Peyer's patch (tissue), 4 donors: ENCODE measurements at places on chromosomes 2 and 18. TPM values are rescaled to one million over a fixed set of nuclear protein-coding genes. Genes with fewer than 3 reads are reported as not detected.

- no peak overlapping the region for H3K27ac ChIP-seq
- DNase-seq = no peak
- H3K4me3 ChIP-seq = no peak overlapping the region
- H3K4me1 ChIP-seq = peaks cover 3% of the 10 kb centered on the region
Measured at GRCh38 chr2:97967931-97968627, 27.7 kb downstream of the TMEM131 start.

GRCh38 chr2:214217599-214217998, 193.3 kb upstream of the VWC2L start:
- no peak overlapping the region for H3K4me3 ChIP-seq
- no peaks in the 10 kb centered on the region for H3K36me3 ChIP-seq
- no peak for DNase-seq
- H3K27me3 ChIP-seq = no peaks in the 10 kb centered on the region

GRCh38 chr2:135709992-135710391, 31.7 kb upstream of the UBXN4 start:
- peak; percentile 66 for DNase-seq
- no peak overlapping the region for H3K4me3 ChIP-seq
- no peaks in the 10 kb centered on the region for H3K27me3 ChIP-seq
- no peaks in the 10 kb centered on the region for H3K36me3 ChIP-seq

- H3K27me3 ChIP-seq = no peaks in the 10 kb centered on the region
- no peak overlapping the region for H3K4me3 ChIP-seq
- DNase-seq = no peak
- H3K36me3 ChIP-seq = no peaks in the 10 kb centered on the region
- H3K27ac ChIP-seq = no peak overlapping the region
Measured at GRCh38 chr2:240614391-240614790, 10.9 kb upstream of the GPR35 start.

- no peak for DNase-seq
- peak overlapping the region; percentile 2 for H3K27ac ChIP-seq
- H3K4me1 ChIP-seq = no peaks in the 10 kb centered on the region
Measured at GRCh38 chr18:3268306-3268705, 6.4 kb downstream of the MYL12B start.

GRCh38 chr18:48944634-48945033, 6.1 kb downstream of the SMAD7 start:
- H3K36me3 ChIP-seq = no peaks in the 10 kb centered on the region
- peaks cover 80% of the 10 kb centered on the region for H3K4me1 ChIP-seq
- DNase-seq = no peak
- no peaks in the 10 kb centered on the region for H3K27me3 ChIP-seq
- peak overlapping the region; percentile 83 for H3K27ac ChIP-seq

STON1 gene
- total RNA-seq = 7.2 TPM

DNA sequence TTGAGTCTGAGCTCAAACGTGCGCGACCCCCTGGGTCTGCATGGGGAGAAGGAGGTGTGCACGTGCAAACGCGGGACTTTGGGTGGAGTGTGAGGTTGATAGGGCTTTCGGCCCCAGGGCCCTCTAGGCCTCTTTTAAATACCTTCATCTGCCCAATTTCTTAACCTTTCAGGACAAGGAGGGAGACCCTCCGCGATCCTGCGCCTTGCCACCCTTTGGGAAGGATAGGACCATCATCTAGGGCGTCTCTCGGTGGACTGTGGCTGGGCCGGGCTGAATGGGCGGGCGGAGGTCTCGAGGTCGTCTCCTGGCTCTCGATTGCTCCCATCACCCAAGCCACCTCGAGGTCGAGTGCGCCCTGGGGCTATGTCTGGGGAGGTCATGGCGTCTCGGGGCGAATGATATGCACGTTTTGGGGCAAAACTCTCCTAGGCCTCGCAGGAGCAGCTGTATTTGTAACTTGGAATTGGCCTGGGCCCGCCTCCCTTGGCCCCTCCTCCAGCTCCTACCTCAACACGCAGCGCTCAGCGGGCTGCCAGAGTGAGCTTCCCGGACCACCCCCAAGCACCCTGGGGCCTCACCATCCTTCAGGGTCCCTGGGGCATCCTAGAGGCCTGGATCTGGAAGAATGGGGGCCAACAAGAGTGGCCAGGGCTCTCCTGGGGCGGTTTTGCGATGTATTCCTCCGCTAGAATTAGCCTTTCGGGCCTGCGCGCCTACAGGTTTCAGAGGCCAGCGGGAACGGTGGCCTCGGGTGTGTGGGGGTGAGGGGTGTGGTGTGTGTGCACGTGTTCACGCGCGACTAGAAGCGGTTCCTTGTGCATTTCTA, 8.7 kb upstream of the SIX3 start:
- DNase-seq = no peak
- no peak overlapping the region for H3K27ac ChIP-seq
- no peaks in the 10 kb centered on the region for H3K27me3 ChIP-seq
- H3K36me3 ChIP-seq = no peaks in the 10 kb centered on the region
- H3K4me3 ChIP-seq = no peak overlapping the region

DNA sequence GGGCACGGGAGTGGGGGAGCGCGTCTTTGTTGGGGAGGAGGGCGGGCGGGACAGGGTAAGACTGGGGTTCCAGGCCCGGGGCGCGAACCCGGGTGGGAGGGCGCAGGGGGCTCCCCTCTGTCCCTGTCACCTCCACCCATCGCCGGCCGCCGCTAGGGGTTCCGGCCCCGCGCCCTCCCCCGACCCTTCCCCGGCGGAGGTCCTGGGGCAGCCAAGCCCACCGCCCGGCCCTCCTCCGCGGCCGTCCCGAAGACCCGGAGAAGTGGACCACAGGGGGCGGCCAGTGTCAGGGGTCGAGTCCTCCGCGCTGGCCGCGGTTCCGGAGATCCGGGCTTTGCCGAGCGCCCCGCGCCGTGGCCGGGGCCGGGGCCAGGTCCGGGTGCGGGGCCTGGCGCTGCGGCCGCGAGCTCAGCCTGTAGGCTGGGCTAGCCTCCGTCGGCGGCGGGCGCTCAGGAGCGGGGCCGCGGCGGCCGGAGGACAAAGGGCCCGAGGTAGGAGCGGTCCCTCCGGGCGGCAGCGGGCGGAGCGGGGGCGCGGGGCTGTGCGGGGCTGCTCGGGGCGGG, 16.6 kb upstream of the E2F6 start:
- no peak for DNase-seq
- H3K4me3 ChIP-seq = peak overlapping the region; percentile 52
- H3K36me3 ChIP-seq = no peaks in the 10 kb centered on the region
- H3K4me1 ChIP-seq = peaks cover 9% of the 10 kb centered on the region
- H3K27ac ChIP-seq = no peak overlapping the region

DNA sequence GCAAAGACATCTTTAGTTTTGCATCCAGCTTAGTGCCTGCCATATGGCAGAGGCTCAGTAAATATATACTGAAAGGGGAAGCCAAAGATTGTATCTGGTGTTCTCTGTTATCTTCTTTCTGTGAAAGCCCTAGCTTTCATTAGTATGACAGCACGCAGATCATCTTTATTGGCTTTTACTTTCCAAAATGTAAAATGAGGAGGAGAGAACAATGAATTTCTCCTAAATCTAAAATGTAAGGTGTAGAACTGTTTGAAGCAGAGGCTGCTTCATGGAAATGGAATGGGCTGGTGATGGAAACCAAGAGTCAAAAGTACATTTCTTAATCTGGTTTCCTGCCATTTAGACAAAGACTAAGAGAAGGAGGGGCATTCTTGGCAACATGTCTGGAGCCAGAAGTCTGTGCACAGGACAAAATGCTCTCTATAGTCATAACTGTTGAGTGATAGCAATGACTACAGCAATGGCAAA, 1029.9 kb upstream of the PIK3C3 start:
- no peak for DNase-seq
- no peak overlapping the region for H3K27ac ChIP-seq
- no peak overlapping the region for H3K4me3 ChIP-seq
- no peaks in the 10 kb centered on the region for H3K36me3 ChIP-seq
- H3K4me1 ChIP-seq = no peaks in the 10 kb centered on the region
- H3K27me3 ChIP-seq = no peaks in the 10 kb centered on the region

- H3K4me1 ChIP-seq = peaks cover 3% of the 10 kb centered on the region
- H3K27me3 ChIP-seq = no peaks in the 10 kb centered on the region
- DNase-seq = no peak
- H3K36me3 ChIP-seq = no peaks in the 10 kb centered on the region
Measured at GRCh38 chr18:22469061-22469734, 51.5 kb upstream of the CTAGE1 start.

GRCh38 chr18:25329783-25330182, 22.2 kb downstream of the ZNF521 start:
- H3K4me3 ChIP-seq = no peak overlapping the region
- H3K4me1 ChIP-seq = no peaks in the 10 kb centered on the region
- no peak for DNase-seq
- H3K27me3 ChIP-seq = no peaks in the 10 kb centered on the region
- H3K27ac ChIP-seq = no peak overlapping the region

SANBR gene
- total RNA-seq = 16.6 TPM

MAL gene
- 1.2 TPM for total RNA-seq
